ENCODE measurements at places on chromosomes 7 and 10.

GRCh38 chr10:62681211-62681940 lies 123.1 kb upstream of the ADO start:
- no peak for DNase-seq

DNA sequence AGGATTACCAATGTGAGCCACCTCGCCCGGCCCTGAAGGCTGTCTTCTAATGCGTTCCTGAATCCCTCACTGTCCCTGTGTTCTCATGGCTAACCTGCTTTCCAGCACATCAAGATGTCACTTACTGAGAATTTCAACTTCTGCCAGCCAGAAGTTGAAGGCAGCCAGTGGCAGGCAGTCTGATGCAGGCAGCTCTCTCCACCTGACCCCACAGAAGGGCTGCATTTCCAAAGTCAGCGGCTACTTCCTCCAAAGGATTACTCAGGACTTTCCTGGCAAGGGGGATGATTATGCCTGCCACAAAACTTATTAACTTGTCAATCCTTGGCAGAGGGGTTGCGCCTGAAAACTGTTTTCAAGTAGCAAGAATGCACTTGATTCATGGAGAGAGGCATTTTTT lies 1219.4 kb downstream of the TYW1 start:
- DNase-seq: no peak

- DNase-seq: no peak
These were observed 42.9 kb downstream of the IDE start for GRCh38 chr10:92530891-92531535.

- peak; percentile 30 for DNase-seq
These were observed at the start of gene GBX1 for GRCh38 chr7:151167197-151167961. TSS of gene GBX1 (minus strand) at chr7:151167694. CDS start at chr7:151167548, 146 bp downstream.

DNA sequence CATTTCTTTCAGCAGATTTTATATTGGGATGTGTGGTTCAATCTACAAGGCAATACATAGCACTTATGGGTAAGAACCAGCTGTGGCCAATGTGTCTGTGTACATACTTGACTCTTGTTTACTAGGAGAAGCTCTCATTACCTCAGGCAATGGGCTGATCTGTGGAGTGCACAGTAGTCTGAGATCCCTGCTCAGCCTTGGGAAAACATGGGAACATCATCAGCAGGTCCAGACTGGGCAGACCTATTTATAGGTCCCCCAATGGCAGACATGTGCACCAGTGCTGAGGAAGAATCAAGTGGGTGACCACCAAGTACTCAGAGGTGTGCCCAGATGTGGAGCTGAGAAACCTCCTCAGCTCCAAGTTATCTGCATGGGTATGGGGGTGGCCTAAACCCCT lies 349.7 kb downstream of the KIF20B start:
- no peak for DNase-seq

GRCh38 chr7:137753067-137753466 lies 93.7 kb downstream of the DGKI start:
- DNase-seq: no peak

DNA sequence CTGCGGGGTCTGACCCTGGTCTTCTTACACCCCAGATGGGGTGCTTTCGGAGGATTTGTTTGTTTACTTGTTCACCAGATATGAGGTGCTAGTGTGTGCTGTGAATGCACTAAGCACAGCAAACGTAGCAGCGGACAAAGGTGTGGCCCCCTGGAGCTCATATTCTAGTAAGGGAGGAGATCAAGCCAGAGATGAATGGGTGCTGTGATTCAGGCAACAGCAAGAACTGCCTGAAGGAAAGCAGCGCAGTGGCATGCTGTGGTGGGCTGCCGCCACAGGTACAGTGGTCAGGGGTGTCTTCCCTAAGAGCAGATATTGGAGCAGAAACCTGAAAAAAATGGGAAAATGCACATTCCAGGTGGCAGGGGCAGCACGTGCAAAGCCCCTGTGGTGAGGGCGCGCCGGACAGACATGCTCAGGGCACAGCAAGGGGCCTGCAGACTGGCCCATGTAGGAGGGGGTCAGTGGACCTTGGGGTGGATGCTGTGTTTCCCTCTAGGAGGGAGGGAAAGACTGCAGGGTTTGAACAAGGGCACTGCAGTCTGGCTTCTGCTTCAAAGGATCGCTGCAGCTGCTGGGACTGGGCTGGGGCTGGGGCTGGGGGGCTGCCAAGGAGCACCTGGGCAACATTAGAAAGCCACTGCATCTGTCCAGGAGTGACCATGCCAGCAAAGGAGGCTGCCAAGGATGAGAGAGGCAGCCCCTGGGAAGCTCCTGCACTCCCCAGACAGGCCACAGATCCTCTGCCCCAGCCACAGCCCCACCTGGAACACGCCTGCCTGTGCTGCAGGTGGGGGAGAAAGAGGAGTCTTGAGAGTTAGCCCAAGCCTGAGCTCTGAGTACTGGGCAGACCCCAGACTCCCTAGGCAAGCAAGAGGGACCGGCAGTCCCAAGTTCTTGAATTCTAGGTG lies 927 bp upstream of the DEPP1 start:
- DNase-seq: no peak

- no peak for DNase-seq
These were observed 219.5 kb upstream of the AOAH start for GRCh38 chr7:36943591-36944435.

GRCh38 chr7:34357068-34357467 lies 300.9 kb upstream of the NPSR1 start:
- DNase-seq: no peak

DNA sequence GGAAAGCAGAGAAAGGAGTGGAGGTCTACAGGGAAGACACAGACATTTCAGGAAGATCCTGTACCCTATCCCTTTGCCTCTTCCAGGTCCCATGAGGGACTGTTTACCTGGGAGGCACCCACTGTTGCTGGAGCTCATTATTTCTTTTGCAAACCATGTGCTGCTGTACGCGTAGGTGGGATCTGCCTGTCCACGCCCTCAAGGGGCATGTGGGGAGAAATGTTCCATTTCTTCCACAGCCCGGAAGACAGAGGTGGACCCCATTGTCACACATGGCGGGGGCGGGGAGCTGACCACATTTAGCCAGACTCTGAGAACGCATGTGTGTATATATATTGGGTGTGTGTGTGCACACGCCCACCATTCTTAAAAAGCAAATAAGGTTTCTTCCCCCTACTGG lies 2.0 kb downstream of the PLXNA4 start:
- DNase-seq: no peak

- DNase-seq: peak; percentile 74
These were observed 45.6 kb upstream of the TES start for GRCh38 chr7:116164552-116165306.

GRCh38 chr10:71746344-71747037 lies 26.8 kb downstream of the VSIR start:
- no peak for DNase-seq

- DNase-seq: no peak
These were observed 39.7 kb downstream of the MTPAP start for GRCh38 chr10:30309403-30309802.

- DNase-seq: peak; percentile 55
These were observed 34.6 kb downstream of the ZEB1 start for GRCh38 chr10:31353574-31353973.

DNA sequence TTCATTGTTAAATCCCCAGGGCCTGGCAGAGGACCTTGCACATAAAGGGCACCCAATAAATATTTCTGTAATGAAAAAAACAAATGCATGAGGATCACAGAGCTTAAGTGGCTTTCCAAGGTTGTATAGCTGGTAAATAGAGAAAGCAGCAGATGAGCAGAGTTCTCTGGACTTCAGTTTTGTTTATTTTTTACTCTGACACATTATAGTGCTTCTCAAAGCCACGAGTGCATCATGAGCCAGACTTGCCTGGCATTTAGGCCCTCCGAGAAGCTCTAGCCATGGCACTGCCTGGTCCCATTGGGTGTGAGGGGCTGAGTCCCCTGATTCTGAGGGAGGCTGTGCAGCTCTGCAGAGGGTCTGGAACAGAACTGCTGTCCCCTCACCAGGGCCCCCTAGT lies 87.2 kb upstream of the ZNF32 start:
- DNase-seq: peak; percentile 44

DNA sequence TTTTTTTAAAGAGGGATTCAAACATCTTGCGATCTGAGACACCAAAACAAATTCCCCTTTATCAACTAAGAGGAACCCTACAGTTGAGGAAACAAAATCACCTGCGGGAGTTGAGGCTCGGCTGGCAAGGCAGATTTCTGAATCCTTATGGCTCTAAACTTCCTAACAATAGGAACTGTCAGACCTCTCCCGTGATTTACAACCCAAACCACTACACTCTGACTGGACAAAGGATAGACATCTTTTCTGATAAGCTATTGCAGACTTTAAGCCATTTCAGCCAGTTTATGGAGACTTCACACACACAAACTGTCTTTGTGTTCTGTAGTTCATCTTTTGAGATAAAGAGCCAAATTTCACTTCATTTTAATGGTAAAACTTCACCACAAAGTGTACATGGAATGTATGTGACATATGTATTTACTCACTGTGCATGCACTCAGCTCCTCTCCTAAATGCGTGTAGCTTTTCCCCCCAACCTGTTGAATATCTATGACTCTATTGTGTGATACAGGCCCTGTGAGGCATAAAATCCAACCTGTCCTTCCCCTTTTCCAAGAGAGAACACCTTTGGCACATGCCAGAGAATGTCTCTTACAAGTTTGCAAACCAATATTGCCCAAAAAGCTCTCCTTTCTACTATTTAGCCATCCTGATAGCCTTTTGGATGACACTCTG lies 15.4 kb upstream of the TSPAN13 start:
- no peak for DNase-seq

DNA sequence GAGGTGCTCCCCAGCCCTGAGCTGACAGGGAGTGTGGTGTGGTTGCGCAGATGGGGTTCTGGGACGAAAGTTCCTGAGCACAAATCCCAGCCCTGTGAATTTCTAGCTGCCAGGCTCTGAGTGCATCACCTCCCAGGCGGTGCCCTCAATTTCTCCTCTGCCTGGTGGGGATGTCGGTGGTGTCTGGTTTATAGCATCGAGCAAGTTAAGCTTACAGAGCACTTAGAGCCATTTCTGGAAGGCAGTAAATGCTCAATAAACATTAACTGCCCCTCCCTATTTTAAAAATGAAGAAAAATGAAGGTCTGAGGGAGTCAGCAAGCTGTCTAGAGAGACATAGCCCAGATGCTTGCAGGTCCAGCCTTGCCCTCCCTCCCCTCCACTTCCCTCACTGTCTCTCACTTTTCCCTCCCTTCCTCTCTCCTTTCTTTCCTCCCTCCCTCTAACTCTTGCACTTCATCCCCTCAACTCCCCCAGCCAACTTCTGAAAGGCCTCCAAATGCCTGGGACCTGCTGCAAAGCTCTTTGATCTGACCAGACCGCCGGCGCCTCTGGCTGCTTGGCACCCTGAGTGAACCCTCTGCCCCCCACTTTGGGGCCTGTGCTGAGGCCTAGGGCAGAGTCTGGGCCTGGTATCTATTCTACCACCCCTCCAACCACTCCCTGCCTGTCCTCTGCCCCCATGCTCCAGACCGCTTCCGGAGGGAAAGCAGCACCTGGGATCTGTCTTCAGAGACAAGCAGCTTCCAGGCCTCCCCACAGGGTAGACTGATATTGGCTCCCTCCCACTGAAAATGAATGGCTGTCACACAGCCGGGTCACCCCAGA lies 438.3 kb downstream of the RPS24 start:
- no peak for DNase-seq

GRCh38 chr10:33410096-33410859 lies 75.8 kb upstream of the NRP1 start:
- DNase-seq: no peak

GRCh38 chr7:37434529-37434928 lies 14.1 kb downstream of the ELMO1 start:
- DNase-seq: no peak

- peak; percentile 81 for DNase-seq
These were observed 21.8 kb downstream of the NET1 start for GRCh38 chr10:5434017-5434753.

- DNase-seq: peak; percentile 15
These were observed 28.8 kb downstream of the ARL4A start for GRCh38 chr7:12716134-12716681.

GRCh38 chr7:38929460-38930171 lies 20.6 kb upstream of the VPS41 start:
- no peak for DNase-seq
